ENCODE measurements at places on chromosomes 5 and 9.

DNA sequence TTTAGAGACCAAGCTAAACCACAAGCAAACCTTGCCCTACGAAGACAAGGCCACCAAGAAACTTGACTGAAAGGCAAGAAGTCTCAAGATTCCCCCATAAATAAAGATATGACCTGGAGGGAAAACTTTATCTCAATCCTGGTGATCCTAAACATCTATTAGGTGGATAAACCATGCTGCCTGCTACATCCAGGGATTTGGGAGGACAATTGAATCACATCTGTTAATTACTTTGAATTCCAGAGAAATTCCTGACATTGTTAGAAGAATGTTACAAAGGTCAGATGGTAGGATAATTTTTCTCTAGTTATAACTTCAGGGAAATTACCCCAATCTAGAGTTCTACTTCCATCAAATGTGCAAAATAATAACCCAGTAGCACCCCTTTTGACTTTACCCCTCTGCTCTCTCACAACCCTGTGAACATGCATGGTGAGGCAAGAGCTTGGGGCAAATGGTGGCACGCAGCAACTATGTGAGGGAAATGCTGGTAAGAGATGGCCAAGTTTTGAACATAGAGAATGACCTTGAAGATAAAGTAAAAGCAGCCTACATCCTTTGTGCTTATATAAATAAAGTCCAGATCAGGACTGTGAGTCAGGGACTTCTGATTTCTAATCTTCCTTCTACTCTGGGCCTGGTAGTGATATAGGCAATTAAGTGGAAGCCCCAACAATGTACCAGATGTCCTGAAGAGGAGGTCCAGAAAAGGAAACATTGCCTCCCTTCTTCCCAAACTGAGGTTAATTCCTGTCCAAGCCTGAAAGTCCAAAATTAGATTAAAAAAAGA, 57.1 kb upstream of the PTGER4 start:
- DNase-seq: no peak

DNA sequence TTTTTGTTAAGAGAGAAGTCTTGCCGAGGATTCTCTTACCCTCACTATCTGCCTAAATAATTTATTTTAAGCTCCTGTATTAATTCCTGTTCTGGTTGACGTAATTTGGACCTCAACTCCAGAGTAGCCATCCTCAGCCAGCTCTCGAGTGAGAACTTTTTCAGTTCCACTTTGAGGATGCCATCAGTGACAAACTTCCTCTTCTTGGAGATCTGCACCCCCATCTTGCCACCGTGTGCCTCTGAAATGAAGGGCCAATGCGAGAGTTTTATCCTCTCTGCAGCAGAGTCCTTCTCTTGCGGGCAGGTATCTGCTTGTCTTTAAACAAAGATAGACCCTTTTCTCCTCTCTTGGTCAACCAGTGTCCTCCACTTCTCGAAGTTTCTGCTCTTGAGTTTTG, 19.5 kb upstream of the TMEM174 start:
- no peak for DNase-seq

DNA sequence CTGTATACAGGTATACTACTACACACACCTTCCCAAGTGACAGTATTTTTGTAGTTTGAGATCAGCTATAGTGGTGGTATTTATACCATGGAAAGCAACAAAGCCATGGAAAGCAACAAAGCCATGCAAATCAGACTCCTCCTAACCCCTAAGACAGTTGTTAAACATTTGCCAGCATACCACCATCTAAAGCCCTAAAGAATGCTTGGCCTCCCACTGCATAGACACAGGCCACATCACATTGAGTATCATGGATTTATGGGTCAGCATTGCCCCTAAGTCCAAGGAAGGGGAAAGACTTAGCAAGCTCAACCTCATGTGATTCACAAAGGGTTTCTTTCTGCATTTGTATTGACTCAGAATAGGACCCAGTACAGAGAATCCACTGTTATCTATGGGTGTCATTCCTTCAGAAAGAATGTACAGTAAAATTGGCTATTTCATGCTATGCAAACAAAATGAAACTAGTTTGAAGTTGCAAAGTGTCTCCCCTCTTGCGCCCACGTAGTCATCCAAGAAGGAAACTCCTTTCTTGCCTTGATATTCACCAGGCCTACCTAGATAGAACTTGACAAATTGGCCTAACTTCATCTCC, 70.4 kb upstream of the IQGAP2 start:
- DNase-seq: no peak

- no peak for DNase-seq
Measured at GRCh38 chr5:139949710-139950109, 93.4 kb downstream of the NRG2 start.

DNA sequence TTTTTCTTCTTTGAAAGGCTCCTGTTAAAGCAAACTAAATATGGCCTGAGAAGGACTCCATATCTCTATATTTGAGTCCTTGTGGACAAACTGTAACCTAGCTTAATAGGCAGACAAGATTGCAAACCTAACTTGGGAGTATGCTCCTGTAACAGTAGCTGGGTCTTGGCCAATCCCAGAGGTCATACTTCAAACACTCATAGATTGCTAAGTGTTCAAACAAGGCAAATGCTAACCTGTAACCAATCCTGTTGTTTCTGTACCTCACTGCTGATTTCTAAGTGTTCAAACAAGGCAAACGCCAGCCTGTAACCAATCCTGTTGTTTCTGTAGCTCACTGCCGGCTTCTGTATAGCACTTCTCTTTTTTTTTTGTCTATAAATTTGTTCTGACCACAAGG, 50.6 kb upstream of the CLK4 start:
- DNase-seq: no peak
